ENCODE measurements at places on chromosomes 7 and 10.

GRCh38 chr10:5742116-5742515 is 57.5 kb downstream of the TASOR2 start:
- DNase-seq, result no peak

DNA sequence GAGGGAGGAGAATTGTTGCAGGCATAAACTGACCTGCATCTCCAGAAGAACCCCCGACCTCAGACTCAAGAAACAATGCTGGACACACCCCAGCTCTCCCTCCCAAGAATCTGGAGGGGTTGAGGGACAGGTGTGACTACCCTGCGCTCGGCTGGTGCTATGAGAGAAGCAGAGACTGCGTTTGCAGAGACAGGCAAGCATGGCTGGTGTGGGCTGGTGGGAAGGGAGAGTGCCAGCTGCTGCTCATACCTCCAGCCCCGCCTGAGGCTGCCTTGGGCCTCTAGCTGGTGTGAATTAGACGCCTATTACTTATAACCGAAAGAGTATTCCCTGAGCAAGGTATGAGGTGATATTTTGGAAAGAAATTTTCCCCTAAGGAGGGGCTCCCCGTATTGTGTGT is 48.3 kb upstream of the DDC start:
- no peak for DNase-seq

- no peak for DNase-seq
Observed at GRCh38 chr7:14242175-14242574, 252.7 kb upstream of the ETV1 start.

DNA sequence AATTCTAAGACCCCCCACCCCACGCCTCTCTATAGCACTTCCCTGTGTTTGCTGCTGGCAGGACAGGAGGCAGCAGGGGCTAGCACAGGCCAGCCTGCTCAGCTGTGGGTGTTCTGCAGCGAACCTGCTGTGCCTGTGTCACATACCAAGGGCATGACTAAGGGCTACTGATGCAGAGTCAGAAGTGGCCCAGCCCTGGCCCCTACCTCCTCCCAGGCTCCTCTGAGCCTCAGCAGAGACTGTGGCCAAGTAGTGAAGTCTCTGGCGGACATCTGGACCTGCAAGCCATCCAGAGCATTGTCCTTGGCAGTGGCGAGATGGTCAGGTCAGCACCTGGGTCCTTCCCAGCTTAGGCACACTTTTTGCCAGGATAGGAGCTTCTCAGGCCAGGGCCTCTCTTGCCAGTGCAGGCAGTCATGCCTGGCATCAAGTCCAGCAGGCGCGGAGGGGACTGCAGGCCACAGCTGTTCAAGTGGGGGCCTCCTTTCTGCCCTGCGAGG is 116.3 kb upstream of the RET start:
- DNase-seq, result peak; percentile 33

DNA sequence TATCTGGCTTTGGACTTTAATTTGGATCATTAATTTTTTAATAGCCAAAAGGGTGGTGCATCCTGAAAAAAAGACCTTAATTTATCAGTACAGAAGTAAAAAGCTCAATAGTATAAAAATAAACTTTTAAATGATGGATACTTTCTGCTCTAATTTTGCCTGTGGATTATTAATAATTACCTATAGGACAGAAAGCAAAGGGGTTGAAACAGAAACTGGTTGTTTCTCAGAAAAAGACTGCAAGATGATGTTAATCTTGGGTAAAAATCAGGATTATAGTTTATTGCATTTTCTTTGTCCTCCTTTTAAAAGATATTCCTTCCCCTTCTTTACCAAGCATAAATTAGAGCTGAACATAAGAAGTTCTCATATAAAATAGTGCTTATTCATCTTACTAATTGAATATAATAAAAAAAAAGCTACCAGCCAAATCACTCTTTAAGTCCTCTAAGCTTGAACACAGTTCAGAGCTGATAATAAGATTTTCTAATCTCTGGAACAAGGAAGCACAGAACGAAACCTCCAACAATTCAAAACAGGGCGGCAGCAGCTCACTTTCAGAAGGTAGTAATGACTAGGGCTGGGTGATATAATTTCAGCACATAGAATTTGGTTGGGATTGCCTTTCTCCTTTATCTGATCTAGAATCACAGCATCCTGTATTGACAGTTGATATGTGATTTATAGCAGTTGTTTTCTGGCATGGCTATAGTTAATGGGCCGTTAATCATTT is 8.1 kb upstream of the GPR85 start:
- DNase-seq, result no peak

GRCh38 chr10:71205468-71205867 is 6.9 kb upstream of the UNC5B start:
- DNase-seq, result no peak

DNA sequence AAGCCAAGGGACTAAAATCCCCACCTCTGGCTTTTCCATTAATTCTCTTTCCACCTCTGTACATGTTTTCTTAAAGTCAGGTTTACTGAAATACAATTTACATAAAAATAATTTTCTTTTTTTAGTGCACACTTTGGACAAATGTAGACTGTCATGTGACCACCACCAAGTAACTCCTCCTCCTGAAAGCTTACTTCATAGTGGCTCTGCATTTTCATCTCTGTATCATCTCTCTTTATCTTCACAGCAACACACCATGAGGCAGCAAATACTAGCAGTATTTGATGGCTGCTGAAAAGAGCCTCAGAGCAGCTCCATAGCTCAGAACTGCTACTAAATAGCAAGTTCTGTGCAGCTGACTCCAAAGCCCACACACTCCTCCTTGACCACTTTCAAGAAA is 17.3 kb downstream of the WDFY4 start:
- DNase-seq, result no peak

- DNase-seq, result no peak
Observed at GRCh38 chr10:131149111-131149510, 162.4 kb downstream of the TCERG1L start.

GRCh38 chr7:50725774-50726173 is 56.9 kb downstream of the GRB10 start:
- DNase-seq, result no peak

DNA sequence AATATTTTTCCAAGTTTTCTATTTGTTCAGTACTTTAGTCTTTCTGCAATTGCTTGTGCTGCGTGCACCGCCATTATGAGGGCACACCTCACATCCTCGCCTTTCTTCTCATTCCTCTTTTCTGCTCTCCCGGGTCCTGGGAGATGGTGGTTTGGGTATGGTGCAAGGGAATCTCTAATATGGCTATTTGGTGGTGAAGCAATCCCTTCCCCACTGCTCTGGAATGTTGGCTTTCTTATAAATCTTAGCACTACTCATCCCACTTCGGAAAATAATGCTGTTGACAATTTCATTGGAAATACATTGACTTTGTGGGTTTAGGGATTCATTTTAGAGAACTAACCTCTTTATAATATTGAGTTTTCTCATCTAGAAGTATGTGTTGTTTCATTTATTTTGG is 1.9 kb upstream of the GCK start:
- DNase-seq, result no peak

DNA sequence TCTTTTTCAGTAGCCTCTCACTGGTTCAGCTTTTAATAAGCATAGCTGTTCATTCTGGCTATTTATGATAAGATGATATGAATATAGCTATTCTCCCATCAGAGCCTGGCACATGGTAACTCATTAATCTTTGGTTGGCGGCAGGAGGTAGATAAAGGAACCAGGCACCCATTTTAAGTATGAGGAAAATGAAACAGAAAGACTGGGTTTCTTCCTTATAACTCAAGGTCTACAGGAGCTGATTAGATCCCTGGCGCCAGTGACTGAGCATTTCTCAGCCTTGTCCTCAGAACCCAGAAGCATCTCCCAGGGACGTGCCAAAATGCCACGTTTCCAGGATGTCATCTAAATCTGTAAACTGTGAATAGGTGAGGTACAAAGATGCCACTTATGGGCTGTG is 141.9 kb downstream of the TCF7L2 start:
- no peak for DNase-seq

- DNase-seq, result no peak
Observed at GRCh38 chr7:8117195-8117594, 144.8 kb downstream of the ICA1 start.

GRCh38 chr7:141287936-141288335 is 214.1 kb downstream of the TMEM178B start:
- DNase-seq, result no peak

DNA sequence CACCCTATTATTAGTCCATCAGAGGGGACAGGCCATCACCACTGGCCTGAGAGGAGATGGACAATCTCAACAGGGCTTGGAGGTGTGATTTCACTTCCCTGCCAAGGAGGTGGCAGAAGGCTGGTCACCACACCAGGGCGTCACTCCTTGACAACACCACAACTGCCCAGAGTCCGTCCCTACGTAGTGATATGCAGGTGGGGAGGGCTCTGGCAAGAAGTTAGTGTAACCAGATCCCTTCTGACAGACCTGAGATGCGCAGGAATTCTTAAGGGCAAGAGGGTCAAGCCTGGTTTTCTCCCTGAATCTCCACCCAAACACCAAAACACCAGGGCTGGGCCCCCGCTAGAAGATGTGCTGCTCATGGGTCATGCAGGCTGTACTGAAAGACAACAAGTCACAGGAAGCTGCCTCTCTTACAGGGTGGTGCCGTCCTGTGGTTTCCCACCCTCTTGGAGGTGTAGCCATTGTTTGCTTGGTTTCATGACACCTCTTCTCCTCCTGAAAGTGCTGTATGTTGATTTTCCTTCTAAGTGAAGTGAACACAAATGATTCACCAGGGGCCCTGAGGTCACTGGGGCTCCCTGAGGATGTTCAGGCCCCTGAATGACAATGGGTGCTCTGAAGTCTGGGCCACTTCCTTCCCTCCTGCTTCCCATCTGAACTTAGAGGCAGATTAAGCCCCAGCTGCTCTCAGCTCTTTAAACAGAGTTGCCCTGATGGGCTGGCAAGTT is 27.1 kb downstream of the ATXN7L1 start:
- no peak for DNase-seq

DNA sequence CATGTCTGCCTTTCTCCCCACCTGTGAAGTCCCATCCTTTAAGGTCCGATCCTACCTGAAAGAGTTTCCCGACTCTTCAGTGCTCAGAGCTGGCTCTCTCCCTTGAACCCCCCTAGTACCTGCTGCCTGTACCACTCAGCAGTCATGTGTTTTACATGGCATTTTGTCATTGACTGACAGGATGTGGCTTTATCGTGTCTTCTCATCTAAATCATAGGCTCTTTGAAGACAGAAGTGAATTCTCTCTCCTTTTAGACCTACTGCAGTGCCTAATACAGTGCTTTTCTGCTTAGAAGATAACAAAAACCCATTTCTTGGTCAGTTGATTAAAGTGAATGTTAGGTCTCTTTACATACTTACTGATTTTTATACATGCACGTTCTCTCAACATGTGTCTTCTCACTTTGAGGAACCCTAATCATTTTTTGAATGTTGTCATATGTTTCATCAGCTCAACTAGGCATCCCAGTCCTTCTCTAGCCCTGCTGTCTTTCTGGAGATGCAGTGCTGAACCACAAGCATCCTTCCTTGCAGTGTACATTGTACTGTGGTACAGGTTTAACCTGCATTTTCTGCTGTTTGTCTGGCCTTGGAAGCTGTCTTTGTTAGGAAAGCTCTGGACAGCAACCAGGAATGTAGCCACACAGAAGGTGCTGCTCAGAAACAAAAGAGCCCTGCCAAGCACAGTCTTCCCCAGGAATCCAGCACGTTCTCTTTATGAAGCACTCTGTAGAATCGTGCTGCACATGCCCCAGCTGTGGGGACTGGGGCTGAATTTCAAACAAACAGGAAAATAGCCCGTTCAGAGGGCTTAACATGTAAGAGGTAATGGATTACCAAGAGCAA is 28.1 kb upstream of the LRRC4 start:
- DNase-seq, result no peak

DNA sequence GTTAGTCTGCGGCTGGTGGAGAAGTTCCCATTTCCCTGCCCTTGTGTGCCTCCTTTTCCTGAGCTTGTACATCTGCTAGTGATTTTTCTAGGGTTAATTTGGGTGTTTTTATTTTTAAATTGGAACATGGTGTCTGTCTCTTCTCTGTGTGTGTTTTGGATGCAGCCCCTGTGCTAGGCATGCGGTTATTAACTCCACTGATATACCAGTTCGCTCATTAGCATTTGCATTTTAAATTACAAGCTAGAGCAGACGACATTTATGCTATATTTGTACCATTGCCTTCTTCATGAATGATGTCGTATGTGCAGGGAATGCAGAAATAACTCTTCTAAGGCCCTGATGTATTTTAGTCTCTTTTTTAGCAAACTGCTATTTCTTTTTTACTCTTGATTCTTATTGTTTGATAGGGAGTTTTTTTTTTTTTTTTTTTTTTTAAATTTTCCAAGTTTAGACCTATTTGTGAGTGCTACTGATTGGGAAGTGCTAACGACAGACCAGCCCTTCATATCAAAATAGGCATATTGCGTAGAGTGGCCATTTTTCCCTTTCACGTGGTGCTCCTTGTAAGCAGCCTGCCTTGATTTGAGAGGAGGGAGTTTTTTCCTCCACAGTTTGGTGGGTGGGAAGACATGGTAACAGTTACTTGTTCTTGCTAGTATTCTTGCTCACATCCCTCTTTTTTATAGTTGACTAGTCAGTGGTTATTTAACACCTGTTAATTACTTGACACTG is 89.6 kb downstream of the LRRC4 start:
- no peak for DNase-seq

DNA sequence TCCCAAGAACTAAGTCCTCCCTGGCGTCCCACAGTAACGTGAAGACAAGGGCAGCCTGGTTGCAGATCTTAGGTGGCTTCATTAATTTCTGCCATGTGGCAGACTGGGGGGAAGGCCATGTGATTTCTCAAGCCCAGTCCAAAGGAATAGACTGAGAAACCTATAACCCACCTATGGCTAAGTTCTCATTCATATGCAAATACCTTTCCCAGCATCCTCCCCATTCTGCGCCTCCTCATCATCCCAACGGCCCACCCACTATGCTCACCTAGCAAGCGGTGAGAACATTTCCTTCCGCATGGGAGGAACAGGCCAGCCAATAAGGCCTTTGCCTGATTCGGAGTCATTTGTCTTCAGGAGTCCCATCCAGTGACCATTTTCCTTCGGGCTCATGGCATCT is 8.2 kb upstream of the CLEC2L start:
- no peak for DNase-seq

- peak; percentile 50 for DNase-seq
Observed at GRCh38 chr10:22475651-22476600, 130.6 kb downstream of the SPAG6 start.

DNA sequence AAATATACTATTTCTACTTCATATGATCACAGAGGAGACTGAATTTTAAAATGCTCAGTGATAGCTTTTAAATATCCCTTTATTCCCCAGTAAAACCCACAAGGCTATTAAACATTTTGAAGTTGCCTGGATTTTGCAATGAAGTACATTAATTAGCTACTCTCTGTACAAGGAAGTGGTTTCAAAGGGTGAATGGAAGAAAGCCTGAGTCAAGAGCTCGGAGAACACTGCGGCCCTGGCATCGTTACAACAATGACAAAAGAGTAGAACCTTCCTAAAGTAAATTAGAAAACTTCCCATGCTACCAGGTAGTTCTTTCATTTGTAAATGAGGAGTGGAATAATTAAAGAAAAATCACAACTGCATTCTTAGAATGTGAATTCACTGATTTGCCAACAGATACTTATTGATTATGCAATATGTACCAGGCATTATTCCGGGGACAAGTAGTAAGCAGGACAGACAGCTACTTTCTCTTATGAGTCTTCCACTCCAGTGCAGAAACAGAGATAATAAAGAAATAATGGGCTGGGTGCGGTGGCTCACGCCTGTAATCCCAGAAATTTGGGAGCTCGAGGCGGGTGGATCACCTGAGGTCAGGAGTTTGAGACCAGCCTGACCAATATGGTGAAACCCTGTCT is 63.0 kb downstream of the ZNF22 start:
- DNase-seq, result no peak
